ENCODE measurements at places on chromosomes 2 and 18. TPM values are rescaled to one million over a fixed set of nuclear protein-coding genes. Genes with fewer than 3 reads are reported as not detected.

EFHD1 gene
- total RNA-seq: 1.9 TPM

UGT1A4 gene
- 0.06 TPM for total RNA-seq

SIX3 gene
- total RNA-seq: 0.58 TPM

ROCK1 gene
- 17.8 TPM for total RNA-seq

CIDEA gene
- not detected for total RNA-seq

MCM6 gene
- 46.3 TPM for total RNA-seq

CNOT11 gene
- total RNA-seq: 39.0 TPM

UBXN4 gene
- 47.0 TPM for total RNA-seq

SCYGR4 gene
- total RNA-seq: not detected

SOWAHC gene
- 12.8 TPM for total RNA-seq

VIT gene
- total RNA-seq: not detected

TMEM178A gene
- total RNA-seq: 0.14 TPM

C2orf92 gene
- total RNA-seq: 1.1 TPM

FLACC1 gene
- 0.18 TPM for total RNA-seq

ASXL3 gene
- not detected for total RNA-seq

EPB41L3 gene
- 0.31 TPM for total RNA-seq

IGFBP5 gene
- total RNA-seq: 0.20 TPM

NDUFAF7 gene
- total RNA-seq: 19.7 TPM

C2orf80 gene
- not detected for total RNA-seq

ITGA4 gene
- 2.0 TPM for total RNA-seq

B3GNT2 gene
- 27.1 TPM for total RNA-seq

PSMG2 gene
- 69.6 TPM for total RNA-seq

TDRD15 gene
- total RNA-seq: not detected

TSPYL6 gene
- not detected for total RNA-seq

SNTG2 gene
- total RNA-seq: not detected

CHRNG gene
- not detected for total RNA-seq

CCDC138 gene
- total RNA-seq: 8.1 TPM

CIB4 gene
- 0.34 TPM for total RNA-seq

ITSN2 gene
- 22.1 TPM for total RNA-seq

PPP1R1C gene
- 2.2 TPM for total RNA-seq

BIN1 gene
- 30.2 TPM for total RNA-seq

CHRND gene
- total RNA-seq: not detected

PCARE gene
- not detected for total RNA-seq

EXOC6B gene
- 8.6 TPM for total RNA-seq

TMEM247 gene
- not detected for total RNA-seq

PROM2 gene
- 0.06 TPM for total RNA-seq

ANKRD30BL gene
- total RNA-seq: not detected

AKAIN1 gene
- total RNA-seq: not detected

LYPD6 gene
- total RNA-seq: 0.06 TPM

IL36G gene
- total RNA-seq: not detected

LINC00305 gene
- not detected for total RNA-seq

CENPA gene
- total RNA-seq: 57.9 TPM

GAREM2 gene
- 5.0 TPM for total RNA-seq

CHRNA1 gene
- total RNA-seq: not detected

CD8A gene
- 0.37 TPM for total RNA-seq

SEPTIN10 gene
- 49.0 TPM for total RNA-seq

SLC11A1 gene
- 0.15 TPM for total RNA-seq

Data from A549 treated with CORT108297 at 1 μM for 4 hours (cell line).